ENCODE measurements at places on chromosomes 2 and 18. TPM values are rescaled to one million over a fixed set of nuclear protein-coding genes. Genes with fewer than 3 reads are reported as not detected.

DNA sequence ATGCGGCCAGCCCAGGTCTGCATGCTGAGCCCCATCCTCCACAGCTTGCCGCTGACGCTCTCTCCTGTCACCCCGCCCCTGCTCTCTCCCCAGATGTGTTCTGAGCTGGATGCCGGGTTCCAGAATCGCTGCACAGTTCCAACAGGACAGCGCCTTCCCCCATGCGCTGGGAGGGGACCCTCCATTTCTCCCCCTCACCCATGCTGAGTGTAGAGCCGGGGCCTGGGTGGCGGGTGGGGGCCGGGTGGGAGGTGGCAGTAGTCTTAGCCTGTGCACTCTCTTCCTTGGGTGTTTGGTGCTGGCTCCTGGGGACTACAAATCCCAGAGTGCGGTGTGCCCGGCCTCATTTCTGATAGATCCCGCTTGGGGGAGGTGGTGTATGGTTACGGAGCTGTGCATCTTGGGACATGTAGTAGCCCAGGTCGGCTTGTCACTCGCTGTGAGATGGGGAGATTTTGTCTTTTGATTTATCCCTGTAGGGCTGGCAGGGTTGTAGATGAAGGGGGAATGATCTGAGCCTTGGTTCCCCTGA is 6.8 kb downstream of the DNAJB2 start:
- no peak for DNase-seq

- DNase-seq = no peak
Measured at GRCh38 chr2:54656863-54657262, 66.6 kb upstream of the EML6 start.

GRCh38 chr2:60371219-60371618 is 182.2 kb downstream of the BCL11A start:
- no peak for DNase-seq

GPC1 gene
- 2.4 TPM for total RNA-seq

DNA sequence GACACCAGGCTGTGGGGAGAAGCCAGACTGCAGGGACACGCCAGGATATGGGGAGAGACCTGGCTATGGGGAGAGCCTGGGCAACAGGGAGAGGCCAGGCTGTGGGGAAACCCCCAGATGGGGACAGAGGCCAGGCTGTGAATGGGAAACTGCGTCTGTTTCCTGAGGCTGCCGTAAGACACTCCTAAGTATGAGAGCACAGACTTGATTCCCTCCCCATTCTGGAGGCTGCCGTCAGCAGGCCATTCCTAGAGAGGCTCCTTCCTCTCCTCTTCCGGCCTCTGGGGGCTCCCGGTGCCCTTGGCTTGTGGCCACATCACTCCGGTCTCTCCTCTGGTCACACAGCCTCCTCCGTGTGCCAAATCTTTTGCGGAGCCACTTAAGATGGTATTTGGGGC is 32.3 kb downstream of the ADI1 start:
- no peak for DNase-seq

DNA sequence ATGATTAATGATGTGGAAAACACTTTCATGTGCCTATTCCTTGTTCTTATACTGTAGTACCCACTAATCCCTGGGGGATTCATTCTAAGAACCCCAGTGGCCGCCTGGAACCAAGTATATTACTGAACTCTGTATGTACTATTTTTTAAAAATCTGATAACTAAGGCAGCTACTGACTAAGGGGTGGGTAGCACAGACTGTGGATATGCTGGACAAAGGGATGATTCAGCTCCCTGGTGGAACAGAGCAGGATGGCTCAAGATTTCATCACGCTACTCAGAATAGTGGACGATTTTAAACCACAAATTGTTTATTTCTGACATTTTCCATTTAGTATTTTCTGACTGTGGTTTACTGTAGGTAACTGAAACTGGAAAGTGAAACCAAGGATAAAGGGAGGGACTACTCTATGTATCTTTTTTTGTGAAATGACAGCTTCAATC is 41.8 kb upstream of the CDC42EP3 start:
- DNase-seq = no peak

DHRS9 gene
- 0.20 TPM for total RNA-seq

All from CD8-positive, alpha-beta memory T cell (primary cell).